Astrocyte of the spinal cord (primary cell): ENCODE measurements at places on chromosomes 3 and 15.

DNA sequence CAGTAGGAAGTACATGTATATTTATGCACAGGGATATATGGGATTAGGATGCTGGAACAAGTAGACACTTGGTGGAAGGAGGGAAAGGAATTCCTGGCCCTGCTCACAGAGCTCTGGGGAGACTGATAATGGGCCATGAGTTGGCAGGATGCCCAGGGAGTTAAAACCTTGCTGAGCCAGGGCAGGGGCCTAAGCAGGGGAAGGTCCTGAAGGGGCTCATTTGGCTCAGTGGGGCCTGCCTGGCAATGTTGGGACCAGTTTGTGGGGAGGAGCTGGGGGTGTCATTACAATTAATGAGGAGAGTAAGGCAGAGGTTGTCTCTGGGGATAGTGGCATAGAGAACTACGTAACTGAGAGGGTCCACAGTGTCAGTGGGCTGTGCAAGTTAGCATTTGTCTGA lies 124.2 kb upstream of the ADPGK start:
- DNase-seq: no peak

- DNase-seq: peak; percentile 82
Observed at GRCh38 chr15:96851613-96852012, 521.1 kb downstream of the NR2F2 start.

GRCh38 chr3:115913069-115913686 lies 289.9 kb downstream of the GAP43 start:
- peak; percentile 9 for DNase-seq

DNA sequence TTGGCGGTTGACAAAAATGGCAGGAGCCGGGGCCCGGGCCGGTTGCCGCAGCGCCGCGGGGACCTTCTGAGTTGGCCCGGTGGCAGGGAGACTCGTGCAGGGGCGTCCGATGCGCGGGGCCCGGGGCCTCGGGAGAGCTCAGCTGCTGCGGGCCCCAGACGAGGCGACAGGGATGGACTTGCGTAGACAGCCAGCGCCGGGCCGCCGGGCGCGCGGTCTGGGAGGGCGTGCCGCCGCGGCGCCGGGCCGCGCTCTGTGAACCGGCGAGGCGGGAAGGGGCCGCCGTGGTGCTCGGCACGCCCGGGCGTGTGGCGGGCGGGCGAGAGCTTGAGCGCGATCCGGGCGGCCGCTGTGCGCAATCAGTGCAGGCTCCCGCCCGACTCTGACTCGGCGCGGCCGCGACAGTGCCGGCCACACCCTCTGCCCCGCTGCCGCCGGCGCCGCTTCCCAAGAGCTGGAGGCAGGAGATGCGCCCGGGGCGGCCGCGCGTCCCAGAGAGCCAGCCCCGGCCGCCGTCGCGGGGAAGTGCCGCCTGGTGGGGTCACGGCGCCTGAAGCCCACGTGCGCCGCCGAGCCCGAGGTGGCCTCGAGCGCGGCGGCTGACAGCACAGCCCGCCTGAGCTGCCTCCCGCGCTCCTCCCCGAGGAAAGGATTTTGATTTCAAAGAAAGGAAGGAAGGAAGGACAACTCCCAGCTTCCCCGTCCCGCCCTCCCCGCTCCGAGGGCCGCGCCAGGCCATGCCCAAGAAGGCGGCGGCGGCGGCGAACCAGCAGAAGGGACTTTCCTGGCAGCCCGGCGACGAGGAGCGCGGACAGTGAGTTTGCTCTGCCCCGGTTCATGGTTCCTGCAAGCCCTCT lies 657 bp downstream of the TLNRD1 start:
- DNase-seq: peak; percentile 50
